Psoas muscle (tissue), 8 donors: ENCODE measurements at places on chromosomes 1 and 21.

DNA sequence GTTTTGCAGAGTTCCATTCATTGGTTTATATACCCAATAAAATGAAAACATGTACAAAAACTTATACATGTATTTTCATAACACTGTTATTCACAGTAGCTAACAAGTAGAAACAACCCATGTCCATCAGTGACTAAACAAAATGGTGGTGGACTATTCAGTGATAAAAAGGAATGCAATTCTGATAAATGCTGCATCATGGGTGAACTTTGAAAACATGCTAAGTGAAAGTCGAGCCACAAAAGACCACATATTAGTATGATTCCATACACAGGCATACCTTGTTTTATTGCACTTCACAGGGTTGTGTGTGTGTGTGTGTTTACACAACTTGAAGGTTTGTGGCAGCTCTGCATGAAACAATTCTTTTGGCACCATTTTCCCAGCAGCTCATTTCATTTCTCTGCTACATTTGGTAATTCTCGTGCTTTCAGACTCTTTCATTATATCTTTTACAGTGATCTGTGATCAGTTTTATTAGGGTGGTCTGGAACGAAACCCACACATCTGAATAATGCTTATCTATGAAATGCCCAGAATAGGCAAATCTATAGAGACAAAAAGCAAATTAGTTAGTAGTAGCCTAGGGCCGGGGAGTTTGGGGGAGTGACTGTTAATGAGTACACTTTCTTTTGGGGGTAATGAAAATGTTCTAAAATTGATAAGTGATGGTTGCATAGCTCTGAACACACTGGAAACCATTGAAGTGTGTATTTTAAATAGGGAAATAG lies 27.2 kb downstream of the RNF11 start:
- DNase-seq, result no peak

DNA sequence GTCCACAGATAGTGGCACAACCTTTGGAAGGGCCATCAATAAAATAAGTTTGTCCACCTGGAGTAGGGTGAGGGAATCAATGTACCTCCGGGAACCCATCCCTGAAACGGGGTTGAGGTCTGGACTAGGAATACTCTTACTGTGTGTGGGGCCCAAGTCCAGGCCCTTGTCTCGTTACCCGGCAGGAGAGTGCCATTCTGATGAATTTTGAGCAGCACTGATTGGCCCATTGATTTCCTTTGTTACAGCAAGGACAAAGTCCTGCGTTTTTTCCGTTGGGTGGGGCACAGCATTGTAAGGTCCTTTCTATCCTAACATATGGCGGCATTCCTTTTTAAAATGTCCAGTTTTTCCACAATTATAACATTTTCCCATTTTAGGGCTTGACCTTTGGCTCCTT lies 75.2 kb downstream of the AXDND1 start:
- DNase-seq, result no peak

GRCh38 chr1:157803851-157804250 lies 16.1 kb downstream of the FCRL1 start:
- no peak for DNase-seq

DNA sequence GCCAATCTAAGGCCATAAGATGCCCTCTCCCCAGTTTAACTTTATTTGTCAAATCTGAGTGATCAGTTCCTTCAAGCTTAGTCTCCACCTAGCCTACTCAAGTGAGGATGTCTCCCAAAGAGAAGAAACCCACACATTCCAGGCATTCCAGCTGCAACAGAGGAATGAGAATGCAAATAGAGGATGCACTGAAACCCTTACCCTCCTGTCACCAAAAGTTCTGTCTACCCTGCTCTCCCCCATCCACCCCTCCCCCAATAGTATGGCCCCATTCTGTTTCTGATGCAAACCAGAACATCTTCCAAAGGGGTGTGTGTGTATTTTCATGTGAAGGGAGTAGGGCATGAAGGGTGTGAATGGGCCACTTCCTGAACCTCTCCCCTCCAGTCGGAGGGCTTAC lies 3.0 kb downstream of the DUSP23 start:
- no peak for DNase-seq

- no peak for DNase-seq
Measured at GRCh38 chr1:65476327-65476726, 55.9 kb downstream of the LEPR start.
